ENCODE measurements at places on chromosomes 7 and 10.

- no peak for DNase-seq
Measured at GRCh38 chr10:75043256-75044131, 68.0 kb upstream of the SAMD8 start.

DNA sequence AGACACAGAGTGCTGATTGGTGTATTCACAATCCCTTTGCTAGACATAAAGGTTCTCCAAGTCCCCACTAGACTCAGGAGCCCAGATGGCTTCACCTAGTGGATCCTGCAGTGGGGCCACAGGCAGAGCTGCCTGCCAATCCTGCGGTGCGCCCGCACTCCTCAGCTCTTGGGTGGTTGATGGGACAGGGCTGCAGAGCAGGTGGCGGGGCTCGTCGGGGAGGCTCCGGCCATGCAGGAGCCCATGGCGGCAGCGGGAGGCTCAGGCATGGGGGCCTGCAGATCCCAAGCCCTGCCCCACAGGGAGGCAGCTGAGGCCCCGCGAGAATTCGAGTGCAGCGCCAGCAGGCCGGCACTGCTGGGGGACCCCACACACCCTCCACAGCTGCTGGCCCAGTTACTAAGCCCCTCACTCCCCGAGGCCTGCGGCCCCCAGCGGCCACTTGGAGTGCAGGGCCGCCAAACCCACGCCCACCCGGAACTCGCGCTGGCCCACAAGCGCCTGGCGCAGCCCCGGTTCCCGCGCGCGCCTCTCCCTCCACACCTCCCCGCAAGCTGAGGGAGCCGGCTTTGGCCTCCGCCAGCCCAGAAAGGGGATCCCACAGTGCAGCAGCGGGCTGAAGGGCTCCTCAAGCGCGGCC, 7.7 kb upstream of the BET1 start:
- no peak for DNase-seq

DNA sequence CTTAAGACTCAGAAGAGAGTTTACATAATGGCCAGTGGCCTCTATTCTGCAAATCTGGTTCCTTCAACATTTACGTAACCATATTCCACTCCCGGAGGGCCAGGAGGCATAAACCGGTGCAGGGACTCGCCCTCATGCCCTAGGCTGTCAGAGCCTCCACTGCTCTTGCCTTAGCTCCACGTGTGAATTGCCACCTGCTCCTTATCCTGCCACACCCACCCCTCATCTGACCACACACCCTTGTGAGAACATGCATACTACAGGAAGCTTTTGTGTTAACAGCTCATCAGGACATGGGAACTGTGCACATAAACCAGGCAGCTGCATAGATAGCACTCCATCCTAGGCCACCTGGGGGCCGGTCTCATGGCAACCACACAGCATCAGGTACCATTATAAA, 146.7 kb upstream of the PFKP start:
- DNase-seq, result no peak

DNA sequence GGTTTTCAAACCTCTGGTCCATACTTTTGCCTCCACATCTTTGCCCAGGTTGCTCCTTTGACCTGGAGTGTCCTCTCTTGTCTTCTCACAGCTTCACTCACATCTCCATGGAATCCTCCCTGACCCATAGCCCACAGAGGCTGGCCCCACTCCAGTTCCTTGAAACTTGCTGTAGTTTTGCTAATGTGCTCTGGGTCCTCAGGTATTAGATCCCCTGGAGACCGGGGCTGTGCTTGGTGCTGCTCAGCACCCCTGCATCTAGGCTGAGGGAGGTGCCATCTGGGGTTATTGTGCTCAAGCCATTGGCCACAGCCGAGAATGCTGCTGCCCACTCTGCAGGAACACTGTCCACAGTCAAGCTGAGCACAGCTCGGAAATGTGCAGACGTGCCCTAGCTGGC, 16.5 kb downstream of the KNDC1 start:
- DNase-seq, result no peak

DNA sequence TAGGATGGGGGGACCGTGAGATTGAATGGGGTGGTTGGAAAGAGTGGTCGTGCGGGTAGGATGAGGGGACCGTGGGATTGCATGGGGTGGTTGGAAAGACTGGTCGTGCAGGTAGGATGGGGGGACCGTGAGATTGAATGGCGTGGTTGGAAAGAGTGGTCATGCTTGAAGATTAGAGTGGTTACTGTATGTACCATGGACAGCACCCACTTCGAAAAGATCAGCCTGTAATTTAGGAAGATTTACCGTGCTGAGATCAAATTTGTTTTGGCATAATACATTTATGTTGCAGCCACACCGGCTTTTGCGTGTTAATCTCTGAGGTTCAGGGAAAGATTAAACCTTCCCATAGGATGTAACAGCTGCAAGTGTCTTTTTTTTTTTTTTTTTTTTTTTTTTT, 495.2 kb upstream of the ADARB2 start:
- DNase-seq, result no peak

- no peak for DNase-seq
Measured at GRCh38 chr10:105068497-105068896, 427.4 kb downstream of the SORCS3 start.

DNA sequence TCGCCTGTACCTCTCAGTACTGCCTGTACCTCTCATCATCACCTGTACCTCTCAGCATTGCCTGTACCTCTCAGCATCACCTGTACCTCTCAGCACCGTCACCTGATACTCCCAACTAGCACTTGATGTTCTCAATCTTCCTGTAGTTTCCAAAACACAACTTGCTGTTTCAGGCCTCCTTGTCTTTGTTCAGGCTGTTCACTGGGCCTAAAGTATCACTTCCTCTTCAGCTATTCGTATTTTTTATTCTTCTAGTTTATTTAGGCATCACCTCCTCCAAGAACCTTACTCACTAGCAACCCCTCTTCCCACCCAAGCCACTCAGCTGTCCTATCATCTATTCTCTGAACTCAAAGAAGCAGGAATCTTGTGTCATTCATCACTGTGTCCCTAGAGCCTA, 24.1 kb downstream of the OR6B1 start:
- DNase-seq, result no peak

- DNase-seq, result no peak
Measured at GRCh38 chr10:51999096-51999495, 299.7 kb upstream of the CSTF2T start.

GRCh38 chr10:104641187-104641936, at the start of gene SORCS3:
SORCS3 (plus strand) TSS chr10:104641290.
- peak; percentile 44 for DNase-seq

DNA sequence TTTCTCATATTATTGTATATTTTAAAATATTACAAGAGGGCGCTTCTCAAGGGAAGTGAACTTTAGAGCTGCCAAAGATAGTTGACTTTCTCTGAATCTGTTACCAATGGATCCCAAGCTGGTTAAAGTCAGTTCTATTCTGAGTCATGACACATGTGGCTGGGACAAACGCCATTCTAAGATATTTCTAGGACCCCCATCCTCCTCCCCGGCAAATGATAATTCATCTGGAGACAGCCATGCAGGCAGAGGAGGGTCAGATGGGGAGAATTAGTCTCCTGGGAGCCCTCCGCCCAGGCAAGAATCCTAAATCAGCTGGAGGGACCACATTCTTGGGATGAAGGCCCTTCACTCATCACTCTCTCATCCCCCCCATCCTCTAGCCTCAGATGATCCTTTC, 187.7 kb downstream of the GFRA1 start:
- no peak for DNase-seq

DNA sequence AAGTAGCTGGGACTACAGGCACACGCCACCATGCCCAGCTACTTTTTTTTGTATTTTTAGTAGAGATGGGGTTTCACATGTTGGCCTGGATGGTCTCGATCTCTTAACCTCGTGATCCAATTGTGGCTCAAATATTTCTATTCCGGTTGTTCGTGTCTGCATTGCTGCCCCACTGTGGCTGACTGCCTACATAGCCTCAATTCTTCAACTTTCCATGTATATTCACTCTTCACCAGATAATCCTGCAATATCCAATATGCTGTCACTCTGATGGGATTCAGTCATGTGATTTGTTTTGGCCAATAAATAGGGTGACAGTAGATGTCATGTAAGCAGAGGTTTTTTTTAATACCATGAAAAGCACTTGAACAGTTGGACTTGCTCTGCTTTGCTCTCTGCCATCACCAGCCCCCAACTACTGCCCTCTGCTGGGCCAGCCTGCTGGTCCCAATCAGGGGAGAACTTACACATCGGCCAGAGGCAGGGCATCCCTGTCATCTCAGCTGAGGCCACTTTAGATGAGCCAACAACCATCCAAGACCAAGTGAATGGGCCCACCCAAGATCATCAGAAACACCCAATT, 56.7 kb downstream of the NSUN6 start:
- DNase-seq, result no peak

DNA sequence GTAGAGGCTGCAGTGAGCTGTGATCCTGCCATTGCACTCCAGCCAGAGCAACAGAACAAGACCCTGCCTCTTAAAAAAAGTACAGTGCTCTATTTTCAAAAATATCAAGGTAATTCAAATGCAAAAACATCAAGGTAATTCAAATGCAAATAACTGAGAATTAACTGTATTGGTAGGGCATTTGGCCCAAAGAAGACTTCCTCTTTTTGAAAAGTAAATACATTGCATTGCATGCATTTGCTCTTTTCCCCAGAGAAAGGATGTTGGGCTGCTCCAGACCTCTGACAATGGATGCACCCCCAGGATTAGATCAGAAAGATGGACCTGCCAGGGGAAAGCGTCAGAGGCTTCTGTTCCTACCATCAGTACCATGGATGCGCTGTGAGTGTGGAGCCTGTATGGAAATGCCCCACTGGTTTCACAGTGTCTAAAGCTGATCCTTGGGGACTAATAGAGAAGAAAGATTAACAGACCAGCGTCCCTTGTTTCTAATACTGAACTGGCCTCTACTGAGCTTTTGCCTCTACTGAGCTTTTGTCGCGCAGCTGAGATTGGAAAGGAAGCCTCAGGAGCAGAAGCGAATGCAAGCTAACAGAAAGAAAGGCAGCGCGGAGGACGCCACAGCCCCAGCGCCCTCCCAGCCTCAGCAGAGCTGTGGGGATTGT, 93.5 kb upstream of the LYZL2 start:
- DNase-seq, result no peak

DNA sequence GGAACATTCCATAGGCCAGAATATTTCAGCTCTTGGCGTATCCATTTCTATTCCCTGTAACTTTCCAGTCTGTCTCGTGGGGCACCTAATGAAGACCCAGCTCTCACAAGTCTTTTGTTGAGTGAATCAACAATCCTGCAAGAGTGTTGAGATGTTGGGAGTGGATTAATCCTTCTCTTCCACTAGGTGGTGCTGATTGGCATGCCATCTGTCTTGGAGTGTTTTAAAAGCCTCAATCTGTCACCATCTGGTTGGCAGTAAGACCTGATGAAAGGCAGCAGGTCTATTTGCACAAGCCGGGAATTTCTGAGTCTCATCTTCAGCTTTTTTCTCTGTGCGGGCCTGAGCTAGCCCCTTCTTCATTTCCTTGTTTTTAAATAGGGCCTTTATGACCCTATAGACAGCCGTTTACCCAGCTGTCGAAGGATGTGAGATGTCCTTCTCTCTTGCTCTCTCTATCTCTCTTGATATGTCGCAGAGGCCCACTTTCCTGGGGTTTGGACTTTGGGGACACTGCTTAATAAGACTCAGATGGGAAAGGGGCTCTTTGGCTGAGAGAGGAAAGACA, 180.5 kb downstream of the ZNF365 start:
- DNase-seq, result peak; percentile 14

DNA sequence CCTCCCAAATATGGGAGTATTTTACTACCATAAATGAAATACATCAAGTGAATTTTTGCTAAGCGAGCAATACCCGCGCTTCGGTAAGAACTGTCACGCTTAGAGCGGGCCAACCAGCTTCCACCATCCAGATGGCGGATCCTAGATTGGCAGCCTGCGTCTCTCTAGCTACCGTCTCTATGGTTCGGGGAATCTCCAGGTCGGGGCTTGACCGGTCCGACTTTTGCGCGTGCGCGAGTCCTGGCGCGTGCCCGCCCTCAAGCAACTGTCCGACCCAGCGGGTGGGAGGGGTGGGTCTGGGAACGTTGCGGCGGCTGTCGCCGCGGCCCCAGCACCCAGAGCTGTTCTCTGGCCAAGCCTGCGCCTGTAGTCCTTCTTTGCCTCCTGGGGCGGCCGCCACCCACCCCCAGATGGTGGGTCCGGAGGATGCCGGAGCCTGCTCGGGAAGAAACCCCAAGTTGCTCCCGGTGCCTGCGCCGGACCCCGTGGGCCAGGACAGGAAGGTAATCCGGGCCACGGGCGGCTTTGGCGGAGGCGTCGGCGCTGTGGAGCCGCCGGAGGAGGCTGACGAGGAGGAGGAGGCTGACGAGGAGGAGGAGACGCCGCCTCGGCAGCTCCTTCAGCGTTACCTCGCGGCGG, at the start of gene TBC1D12:
Gene TBC1D12, plus strand, starts transcription at position 338 of the 639 bp plus-strand sequence. Its CDS starts 73 bp downstream, at position 411.
- DNase-seq, result peak; percentile 86

DNA sequence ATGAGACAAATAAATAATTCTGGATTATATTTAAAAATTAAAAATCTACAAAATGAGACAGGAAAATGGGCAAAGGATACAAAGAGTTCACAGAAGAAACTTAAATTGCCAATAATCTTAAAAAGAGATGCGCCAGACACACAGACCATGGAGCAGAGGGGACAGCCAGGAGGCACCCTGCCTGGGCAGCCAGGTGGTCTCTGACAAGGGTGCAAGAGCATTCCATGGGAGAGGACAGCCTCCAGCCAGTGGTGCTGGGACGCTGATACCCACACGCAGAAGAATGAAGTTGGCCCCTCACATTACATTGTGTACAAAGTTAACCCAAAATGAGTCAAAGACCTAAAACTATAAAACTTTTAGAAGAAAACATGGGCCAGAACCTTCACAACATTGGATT, 106.3 kb downstream of the NKX6-2 start:
- no peak for DNase-seq

- DNase-seq, result peak; percentile 36
Measured at GRCh38 chr7:38660427-38661099, 29.4 kb upstream of the AMPH start.

GRCh38 chr10:119969609-119970008, 77.1 kb downstream of the SEC23IP start:
- no peak for DNase-seq
